ENCODE measurements at places on chromosomes 7 and 10.

- no peak for DNase-seq
Measured at GRCh38 chr10:59719374-59719773, 9.7 kb upstream of the SLC16A9 start.

DNA sequence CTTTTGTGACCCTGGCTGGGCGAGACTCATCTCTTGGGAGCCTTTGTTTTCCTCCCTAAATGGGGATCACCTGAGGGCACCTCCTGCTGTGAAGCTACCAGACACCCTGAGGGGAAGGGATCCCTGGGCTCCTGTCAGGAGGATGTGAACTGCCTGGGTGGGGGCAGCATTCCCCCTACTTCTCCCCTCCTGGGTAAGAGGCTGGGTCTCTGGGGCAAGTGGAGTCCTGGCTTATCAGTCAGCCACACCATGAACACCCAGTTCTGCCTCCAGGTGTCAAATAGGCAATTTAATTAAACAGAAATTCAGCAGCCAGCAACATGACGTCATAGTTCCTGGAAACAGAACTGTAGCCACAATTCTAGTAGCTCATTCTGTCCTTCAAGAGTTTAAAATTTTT, 97.7 kb upstream of the RET start:
- DNase-seq = peak; percentile 2

DNA sequence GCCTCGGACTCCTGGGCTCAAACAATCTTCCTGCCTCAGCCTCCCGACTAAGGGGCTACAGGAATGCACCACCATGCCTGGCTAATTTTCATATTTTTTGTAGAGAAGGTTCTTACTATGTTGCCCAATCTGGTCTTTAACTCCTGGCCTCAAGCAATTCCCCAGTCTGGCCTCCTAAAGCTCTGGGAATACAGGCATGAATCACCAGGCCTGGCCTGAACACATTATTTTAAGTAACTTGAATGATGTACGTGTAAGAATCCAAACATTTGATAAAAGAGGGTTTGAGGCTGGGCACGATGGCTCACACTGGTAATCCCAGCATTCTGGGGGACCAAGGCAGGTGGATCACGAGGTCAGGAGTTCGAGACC, 13.0 kb upstream of the BAMBI start:
- DNase-seq = no peak

- no peak for DNase-seq
Measured at GRCh38 chr10:113557903-113558321, 5.1 kb downstream of the HABP2 start.

GRCh38 chr7:36207451-36208291, 54.6 kb downstream of the EEPD1 start:
- DNase-seq = peak; percentile 25

DNA sequence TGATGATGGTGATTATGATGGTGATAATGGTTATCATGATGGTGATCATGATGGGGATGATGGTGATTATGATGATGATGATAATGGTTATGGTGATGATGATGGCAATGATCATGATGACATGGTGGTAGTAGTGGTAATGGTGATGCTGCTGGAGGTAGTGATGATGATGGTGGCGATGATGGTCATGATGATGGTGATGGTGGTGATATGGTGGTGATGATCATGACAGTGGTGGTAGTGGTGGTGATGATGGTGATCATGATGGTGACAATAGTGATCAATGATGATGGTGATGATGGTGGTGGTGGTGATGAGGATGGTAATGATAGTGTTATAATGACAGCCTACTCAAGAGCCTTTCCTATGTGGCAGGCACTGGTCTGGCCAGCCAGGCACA, 31.8 kb upstream of the DPYSL4 start:
- no peak for DNase-seq

DNA sequence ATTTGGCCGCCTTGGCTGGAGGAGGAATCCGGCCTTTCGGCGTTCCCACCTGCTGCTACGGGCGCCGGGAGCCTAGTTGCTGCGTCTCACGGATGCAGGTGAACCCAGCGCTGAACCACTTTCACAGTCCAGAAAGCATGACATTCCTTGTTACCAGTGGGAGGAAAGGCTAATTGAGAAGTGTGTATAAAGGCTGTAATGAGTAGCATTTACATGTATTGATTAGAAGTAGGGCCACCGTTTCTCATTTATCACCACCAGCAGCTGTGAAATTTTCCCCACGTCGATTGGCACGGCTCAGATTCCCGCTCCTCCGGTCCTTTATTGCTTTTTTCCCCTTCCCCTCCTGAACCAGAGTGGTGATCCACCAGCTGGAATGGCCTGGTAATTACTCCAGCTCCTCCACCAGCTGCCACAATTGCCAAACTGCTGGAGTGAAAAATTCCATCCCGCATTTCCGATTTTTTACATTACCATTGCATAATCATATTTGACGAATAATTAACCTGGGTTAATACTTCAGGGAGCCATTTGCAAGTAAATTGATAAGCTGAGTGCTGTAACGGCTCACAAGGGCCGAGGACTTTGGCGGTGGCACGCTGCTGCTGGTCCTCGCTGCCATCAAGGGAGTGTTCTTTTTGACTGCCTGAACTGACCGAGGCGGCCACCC, 153.3 kb downstream of the POU6F2 start:
- no peak for DNase-seq

DNA sequence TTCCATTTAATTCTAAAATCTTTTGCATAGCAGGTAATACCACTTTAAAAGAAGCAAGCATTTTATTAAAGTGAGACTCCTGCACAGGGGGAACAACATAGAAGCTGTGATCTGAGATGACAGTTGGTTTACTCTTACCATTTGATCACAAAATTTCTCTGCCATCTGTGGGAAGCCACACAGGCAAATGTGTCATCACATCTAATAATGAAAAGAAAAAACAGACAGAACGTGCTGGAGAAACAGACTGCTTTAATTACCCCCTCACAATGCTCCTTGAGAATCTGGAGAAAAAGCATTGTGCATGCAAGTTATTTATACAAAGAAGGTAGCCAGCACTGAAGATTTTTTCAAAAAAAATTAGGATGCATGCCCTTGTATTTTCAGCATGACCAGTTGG, 165.2 kb upstream of the PTER start:
- DNase-seq = no peak

DNA sequence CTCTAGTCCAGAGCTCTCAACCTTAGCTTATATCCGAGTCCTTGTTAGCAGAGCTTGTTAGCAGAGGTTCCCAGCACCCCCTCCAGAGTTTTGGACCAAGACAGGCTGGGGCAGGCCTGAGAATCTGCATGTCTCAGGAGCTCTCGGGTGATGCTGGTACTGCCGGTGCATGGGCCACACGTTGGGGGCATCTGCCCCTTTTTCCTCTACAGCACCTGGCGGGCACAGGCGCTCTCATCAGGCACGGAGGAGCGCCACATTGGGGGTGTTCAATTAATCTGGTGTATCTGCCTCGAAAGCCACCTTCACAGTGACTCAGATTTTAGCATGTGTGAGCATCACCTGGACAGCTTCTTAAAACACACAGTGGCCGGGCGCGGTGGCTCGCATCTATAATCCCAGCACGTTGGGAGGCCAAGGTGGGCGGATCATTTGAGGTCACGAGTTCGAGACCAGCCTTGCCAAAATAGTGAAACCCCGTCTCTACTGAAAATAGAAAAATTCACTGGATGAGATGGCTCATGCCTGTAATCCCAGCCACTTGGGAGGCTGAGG, 117.7 kb downstream of the ELFN1 start:
- DNase-seq = no peak

- no peak for DNase-seq
Measured at GRCh38 chr10:12529976-12530375, 180.6 kb downstream of the CAMK1D start.

DNA sequence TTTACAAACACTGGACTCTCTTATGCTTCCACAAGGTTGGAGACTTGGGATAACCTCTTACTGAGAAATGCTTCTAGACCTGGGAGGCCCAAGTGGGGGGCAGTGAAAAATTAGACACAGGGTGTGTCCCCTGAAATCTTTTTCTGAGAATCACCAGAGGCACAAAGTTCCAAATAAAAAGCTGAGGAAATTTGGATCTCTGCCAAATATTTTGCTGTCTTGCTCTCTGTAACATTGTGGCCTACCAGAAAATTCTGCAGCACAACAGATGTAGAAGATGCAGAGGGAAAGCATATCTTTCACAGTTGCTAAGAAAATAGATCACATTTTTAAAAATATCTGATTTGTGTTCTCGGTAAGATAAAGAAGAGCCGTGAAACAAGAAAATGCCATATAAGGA, 849.4 kb downstream of the CCSER2 start:
- DNase-seq = no peak

DNA sequence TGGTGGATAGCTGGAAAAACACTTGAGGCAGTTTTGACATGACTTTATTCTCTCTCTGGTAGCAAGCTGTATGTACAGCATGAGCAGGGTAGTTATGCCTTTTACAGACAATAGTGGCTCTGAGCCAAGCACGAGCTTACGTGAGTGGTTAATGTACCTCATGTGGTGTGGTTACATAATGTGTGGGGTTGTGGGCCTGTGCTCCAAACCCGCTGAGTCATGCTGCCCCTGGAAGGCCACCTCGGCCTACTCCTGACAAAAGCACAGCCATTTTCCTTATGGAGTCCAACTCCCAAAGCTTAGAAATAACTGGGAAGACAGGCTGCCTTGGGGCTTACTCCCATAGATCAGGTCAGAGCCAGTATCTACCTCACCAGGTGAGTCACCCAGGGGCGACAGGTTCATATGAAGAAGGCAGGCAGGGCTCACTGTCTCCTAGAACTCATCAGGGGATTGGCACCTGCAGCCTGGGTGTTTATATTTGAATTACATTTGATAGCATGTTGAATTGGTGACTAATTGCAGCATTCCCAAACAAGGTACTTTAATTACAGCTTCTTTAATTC, 404.5 kb downstream of the ADRA2A start:
- no peak for DNase-seq

DNA sequence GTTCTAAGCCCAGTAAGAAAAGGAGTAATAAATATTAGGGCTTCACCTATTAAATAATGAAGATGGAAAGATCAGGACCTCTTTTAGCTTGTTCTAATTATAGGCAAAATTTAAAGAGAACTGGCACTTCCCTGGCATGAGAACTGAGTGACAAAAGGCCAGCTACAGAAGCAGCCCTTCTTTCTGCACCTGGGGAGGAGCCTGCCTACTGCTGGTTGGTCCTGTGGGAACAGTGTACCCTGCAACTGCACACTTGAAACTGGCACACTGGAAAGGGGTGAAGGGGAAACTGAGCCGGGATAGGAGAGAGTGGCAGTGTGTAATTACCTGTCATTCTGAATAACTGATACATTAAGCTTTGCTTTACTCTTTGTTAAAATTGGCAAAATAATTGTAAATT, 80.4 kb downstream of the SHH start:
- DNase-seq = no peak

- DNase-seq = no peak
Measured at GRCh38 chr7:156906200-156906649, 13.2 kb upstream of the LMBR1 start.

GRCh38 chr7:47297120-47297519, 284.8 kb downstream of the TNS3 start:
- DNase-seq = no peak

- DNase-seq = no peak
Measured at GRCh38 chr10:131788386-131788785, 112.4 kb upstream of the PPP2R2D start.

DNA sequence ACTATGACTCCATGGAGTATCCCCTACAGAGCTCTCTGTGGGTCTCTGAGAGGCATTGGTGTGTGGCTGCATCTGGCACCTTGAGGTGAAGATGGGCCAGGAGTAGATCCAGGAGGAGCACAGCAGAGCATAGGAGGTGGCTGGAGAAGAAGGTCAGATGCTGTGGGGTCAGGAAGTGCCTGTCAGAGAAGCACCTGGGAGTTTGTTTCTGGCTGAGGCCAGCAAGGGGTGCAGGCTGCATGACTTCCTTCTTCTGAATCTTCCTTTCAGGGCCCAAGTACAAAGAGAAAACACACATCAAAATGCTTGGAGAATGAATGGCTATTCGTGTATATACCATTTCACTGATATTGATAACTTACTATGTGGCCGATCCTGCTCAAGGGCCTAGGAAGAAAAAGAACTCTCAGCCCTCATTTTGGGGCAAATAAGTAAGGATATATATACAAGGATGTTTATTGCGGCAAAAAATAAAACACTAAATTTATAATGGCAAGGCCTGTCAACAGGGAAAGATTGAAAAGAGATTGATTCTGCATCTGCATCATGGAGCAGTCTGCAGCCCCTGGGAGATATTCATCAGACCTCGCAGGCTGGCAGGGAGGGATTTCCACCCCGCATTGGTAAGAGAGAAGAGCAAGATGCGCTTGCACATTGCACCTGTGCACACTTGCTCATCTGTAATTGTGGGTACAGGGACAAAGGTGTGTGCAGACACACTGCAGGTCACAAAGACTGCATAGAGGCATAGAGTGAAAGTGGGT, 39.2 kb downstream of the PTPRE start:
- no peak for DNase-seq

- DNase-seq = no peak
Measured at GRCh38 chr10:43824934-43825333, 176.3 kb upstream of the ZNF32 start.

DNA sequence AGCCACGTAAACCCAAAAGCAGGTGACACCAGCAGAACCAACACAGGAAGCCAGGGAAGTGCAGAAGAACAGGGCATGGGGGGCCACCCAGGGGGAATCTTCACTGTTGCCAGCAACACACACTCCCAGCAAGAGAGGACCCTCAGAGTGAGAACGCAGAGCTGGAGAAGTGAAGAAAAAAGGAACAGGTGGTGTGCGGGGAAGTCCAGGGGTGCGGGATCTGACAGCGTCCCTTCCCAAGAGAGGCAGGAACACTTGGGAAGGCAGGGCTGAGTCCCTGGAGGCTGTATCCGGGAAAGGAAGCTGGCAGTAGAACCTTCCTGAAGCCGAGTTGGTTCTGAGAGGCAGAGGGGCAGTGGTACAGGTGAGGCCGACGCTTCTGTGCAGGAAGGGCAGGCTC, 27.7 kb downstream of the AGAP4 start:
- DNase-seq = no peak

DNA sequence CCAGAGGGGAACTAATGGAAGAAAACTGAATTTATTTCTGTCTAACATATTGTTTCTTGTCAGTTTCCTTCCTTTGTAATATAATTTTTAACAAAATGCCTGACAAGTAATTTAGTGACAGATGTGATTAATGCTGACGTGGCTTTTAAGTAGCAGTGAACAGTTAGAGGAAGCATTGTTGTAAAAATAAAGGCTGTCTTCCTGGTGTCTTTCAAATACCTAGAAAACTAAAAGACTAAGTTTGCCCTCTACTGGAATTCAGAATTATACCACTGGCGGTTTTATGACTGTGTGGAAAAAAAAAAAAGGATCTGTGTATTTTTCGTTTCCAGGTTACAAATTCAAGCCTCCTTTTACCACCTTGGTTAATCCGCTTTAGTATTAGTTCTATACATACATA, 217.1 kb upstream of the DPP6 start:
- no peak for DNase-seq

- DNase-seq = no peak
Measured at GRCh38 chr10:114697061-114697598, 39.1 kb upstream of the ABLIM1 start.

GRCh38 chr7:147516391-147516790, 1074.2 kb upstream of the C7orf33 start:
- no peak for DNase-seq

DNA sequence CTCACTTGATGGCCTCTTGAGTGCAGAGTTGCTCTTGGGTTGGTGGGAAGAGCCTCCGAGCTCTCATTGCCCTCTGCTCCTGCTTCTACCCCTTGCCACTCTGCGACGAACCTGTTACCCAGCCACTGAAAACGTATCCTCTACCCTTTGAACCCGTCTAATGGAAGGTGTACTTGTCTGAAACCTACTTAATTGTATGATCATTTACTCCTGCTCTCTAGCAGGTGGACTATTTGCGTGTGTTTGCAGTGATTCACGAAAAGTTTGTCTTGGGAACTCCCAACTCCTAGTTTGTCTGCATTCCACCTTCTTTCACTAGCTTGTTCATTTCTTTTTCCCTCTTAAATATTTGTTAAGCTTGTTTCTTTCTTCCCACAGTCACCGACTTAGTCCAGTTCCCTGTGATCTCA, 503 bp downstream of the CROT start:
- DNase-seq = no peak

Measured in CD4-positive, alpha-beta T cell treated with Interferon alpha-2 for 1 hour (primary cell).